Activated CD4-positive, alpha-beta T cell treated with anti-CD3 and anti-CD28 coated beads for 4 hours (primary cell): ENCODE measurements at places on chromosomes 5 and 9.

DNA sequence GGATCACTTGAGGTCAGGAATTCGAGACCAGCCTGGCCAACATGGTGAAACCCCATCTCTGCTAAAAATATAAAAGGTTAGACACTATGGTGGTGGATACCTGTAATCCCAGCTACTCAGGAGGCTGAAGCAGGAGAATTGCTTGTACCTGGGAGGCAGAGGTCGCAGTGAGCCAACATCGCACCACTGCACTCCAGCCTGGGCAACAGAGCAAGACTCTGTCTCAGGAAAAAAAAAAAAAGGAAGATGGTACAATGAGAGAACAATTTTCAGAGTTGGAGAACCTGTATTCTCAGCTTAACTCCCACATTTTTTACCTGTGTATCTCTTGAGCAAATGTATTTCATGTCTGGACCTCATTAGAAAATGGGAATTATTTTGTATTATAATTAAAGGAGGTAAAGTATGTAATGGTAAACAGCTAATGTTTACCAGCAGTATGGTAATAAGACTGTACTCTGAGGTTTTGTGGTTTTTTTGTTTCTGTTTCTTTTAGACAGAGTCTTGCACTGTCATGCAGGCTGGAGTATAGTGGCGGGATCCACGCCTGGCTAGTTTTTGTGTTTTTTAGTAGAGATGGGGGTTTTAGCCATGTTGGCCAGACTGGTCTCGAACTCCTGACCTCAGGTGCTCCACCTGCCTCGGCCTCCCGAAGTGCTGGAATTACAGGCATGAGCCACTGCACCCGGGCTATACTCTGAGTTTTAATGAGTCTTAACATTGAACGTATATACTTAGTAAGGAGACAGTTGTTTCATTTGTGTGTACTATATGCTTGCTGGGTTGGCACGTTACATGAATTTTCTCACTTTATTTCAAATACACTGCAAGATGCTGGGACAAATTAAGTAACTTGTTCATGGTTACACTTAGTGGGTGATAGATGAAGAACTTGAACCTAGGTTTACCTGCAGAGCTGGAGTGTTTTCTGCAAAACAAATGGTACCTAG, 16.2 kb downstream of the UHRF2 start:
- DNase-seq: no peak

DNA sequence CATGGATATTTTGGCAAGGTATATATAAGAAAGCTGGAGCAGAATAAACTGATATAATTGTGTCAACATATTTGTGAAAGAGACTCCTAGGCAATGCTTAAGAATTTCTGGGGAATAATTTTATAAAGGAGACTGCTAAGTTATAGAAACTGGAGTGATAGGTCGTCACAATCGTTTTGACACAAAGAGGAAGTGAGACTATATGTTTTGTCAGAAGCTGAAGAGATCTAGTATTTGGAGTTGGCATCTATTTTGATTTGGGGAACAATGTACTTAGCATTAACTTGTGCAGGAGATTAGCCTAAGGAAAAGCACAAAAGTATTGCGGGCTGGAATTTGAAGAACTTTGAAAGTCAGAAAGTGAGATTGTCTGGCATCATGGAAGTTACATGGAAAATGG, 582.5 kb downstream of the TAF11L14 start:
- DNase-seq: no peak

- no peak for DNase-seq
Observed at GRCh38 chr9:16363073-16363781, 507.2 kb downstream of the BNC2 start.

DNA sequence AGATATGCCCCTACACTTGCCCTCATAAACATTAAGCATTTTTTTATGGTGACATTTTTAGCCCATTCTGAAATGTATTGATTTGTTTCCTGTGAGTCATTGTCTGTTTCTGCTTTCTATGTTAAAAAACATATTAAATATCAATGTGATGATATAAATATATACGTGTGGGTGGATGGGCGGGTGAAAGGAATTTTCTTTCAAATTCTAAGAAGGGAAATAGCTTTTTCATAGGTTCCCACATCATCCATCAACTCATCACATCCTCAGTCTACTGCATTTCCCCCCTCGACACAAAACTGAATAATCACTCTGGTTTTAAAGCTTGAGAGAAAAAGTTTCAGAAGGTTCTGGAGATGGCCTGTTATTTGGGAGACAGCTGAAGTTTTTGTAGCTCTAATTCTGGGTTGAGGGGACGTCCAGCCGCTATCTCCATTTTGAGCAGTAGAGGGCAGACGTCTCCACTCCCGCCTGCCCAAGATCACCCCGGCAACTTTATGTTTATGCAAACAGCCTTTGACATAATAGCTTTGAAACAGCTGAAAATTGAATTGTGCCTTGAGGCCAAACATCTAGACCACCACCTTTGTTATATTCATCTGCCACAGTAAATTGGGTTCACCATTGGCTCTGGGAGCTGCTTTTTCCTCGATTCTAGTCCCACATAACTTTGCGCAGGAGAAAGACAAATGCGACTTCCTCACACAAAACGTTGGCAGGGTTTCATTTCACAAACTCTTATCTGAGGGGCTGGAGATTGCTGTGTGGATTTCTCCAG, 216.2 kb upstream of the CLINT1 start:
- DNase-seq: peak; percentile 31

GRCh38 chr9:86082870-86083269, 16.5 kb downstream of the GOLM1 start:
- DNase-seq: no peak

- DNase-seq: no peak
Observed at GRCh38 chr9:135809166-135809565, 98.2 kb downstream of the CAMSAP1 start.

GRCh38 chr5:29982457-29982856, 1211.0 kb upstream of the CDH6 start:
- no peak for DNase-seq
